Activated CD4-positive, alpha-beta T cell treated with anti-CD3 and anti-CD28 coated beads, Interleukin-2, amount 10 ng/mL, durations not matched to agents 24 days and 14 days (primary cell): ENCODE measurements at places on chromosomes 7 and 10. TPM values are rescaled to one million over a fixed set of nuclear protein-coding genes. Genes with fewer than 3 reads are reported as not detected.
A peak's percentile ranks its signal among the peaks of the same experiment; 100 is the strongest.

Gene PTPRN2
- 0.31 and 0.33 TPM in 2 replicates for total RNA-seq

Gene TSPAN13
- 0.91 and 1.1 TPM in 2 replicates for total RNA-seq

Gene FGF8
- 0.35 TPM in 1 of 2 replicates, not detected in the other for total RNA-seq

Gene TRIP6
- total RNA-seq: 42.7 and 47.6 TPM in 2 replicates

Gene TAS2R4
- total RNA-seq: 1.0 TPM in 2 replicates

Gene FRA10AC1
- 22.5 and 22.8 TPM in 2 replicates for total RNA-seq

Gene GRM8
- total RNA-seq: not detected in 2 replicates

Gene TSPAN12
- total RNA-seq: not detected in 2 replicates

DNA sequence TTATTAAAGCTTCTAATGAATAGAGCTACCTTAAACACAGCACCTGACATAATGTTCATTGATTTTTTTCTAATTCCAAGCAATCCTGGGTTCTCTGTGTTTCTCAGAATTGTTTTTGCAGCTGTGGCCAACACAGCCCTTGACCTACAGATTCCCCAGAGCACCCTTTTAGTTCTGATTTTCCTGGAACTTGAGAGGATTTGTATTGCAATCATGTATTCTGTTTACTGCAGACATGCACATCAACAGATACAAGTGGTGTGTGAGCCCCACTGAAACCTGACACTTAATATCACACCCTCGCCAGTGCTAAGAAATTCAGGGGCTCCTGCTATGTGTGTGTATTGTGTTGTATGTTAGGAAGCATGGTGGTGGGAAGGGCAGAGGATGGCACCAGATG, 344.2 kb upstream of the POM121L12 start:
- no peak overlapping the region for H3K27ac ChIP-seq
- H3K36me3 ChIP-seq: no peaks in the 10 kb centered on the region
- H3K4me1 ChIP-seq: no peaks in the 10 kb centered on the region
- no peaks in the 10 kb centered on the region for H3K27me3 ChIP-seq

DNA sequence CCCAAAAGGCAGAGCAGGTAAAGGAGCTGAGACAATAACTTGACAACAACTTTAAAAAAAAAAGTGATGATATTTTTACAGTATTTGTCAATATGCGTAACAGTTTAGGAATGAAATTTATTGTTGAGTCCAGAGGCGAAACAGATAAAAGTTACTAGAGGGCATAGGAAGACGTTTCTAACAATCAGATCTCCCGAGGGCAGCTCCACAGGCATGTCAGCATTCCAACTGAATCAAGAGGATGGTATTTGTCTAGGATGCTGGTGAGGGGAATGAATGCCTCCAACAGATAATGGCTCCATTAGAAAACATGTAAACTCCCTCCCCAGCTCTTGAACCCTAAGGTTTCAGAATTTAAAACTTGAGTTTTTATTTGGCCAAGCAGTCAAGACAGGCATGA, 733.9 kb upstream of the SORCS1 start:
- no peak overlapping the region for H3K27ac ChIP-seq
- DNase-seq: no peak
- H3K36me3 ChIP-seq: no peaks in the 10 kb centered on the region

DNA sequence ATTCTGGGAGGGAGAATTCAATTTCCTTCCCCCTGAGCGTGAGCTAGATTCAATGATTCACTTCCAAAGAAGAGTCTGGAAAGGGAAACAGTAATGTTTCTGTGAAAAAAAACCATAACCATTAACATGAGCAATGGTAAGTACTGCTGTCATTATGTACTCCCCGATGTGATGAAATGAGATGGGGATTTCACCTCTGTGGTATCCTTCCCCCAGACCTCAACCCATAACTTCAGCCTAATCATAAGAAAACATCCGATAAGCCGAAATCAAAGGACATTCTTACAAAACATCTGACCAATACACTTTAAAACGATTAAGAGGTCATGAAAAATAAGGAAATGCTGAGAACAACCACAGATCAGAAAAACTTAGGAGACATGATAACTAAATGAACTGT, 27.2 kb downstream of the EZH2 start:
- peak overlapping the region; percentile 79 for H3K27ac ChIP-seq
- H3K4me1 ChIP-seq: peaks cover 40% of the 10 kb centered on the region
- peak overlapping the region; percentile 32 for H3K4me3 ChIP-seq
- H3K27me3 ChIP-seq: no peaks in the 10 kb centered on the region
- DNase-seq: no peak

- no peaks in the 10 kb centered on the region for H3K36me3 ChIP-seq
- no peaks in the 10 kb centered on the region for H3K4me1 ChIP-seq
- DNase-seq: no peak
- no peak overlapping the region for H3K4me3 ChIP-seq
- H3K27me3 ChIP-seq: peaks cover 5% of the 10 kb centered on the region
These were observed 121.0 kb downstream of the GNAI1 start for GRCh38 chr7:80255656-80256055.

GRCh38 chr7:98241674-98242241, 10.3 kb downstream of the TECPR1 start:
- no peak overlapping the region for H3K4me3 ChIP-seq
- no peaks in the 10 kb centered on the region for H3K4me1 ChIP-seq
- peaks cover 38% of the 10 kb centered on the region for H3K36me3 ChIP-seq
- no peaks in the 10 kb centered on the region for H3K27me3 ChIP-seq

DNA sequence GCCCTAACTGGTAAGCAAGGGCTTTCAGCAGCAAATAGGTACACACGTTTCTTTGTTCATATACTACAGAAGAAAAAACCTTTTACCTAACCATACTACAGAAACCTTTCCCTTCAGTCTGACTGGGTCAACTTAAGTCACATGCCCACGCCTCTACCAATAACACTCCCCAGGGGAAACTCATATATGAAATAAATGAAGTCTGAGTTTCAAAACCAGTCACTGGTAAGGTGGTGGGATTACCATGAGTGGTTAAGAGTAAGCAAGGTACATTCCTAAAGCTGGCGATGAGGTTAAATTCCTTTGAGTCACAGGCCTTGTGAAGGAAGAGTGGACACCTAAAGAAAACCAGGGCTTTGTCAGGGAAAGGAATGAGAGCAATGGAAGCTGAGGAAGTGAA, 21.4 kb upstream of the KIF20B start:
- DNase-seq: no peak
- no peaks in the 10 kb centered on the region for H3K4me1 ChIP-seq
- no peaks in the 10 kb centered on the region for H3K36me3 ChIP-seq

DNA sequence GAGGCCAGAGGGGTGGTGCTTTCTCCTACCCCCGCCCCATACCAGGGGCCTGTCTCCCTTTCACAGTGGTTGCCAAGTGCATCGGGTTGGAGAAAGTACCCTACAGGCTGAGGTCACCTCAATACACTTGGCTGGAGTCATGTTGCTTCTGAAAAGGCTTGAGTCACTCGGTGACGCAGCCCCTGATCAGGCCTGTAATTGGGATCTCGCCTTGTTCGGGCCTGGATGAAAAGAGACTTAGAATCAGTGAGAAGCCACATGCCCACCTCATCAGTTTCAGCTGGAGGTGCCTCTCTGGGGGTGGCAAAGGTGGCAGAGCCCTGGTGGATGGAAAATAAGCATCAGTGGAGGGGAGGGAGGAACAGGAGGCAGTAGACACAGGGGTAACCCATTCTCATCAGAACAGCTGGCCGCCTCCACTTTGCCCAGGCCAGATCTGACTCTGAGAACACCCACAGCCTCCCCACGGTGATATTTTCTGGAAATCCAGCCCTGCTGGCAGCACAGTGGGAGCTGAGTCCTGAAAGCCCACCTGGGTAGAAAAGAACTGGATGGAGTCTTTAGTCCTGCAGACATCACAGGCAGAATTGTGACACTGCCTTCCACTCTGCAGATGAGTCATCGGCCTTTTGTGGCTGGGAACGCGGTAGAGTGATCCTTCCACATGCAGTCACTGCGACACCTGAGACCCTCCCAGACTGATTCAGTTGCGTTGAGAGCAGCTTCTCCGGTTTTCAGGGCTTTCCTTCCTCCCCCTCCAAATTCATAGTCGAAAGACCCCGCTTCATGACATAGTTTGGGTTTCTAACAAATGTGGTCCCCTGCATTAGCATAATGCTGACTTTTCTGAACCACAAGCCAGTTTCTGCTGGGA, 108.0 kb downstream of the GRK5 start:
- H3K27me3 ChIP-seq: peaks cover 4% of the 10 kb centered on the region
- H3K4me3 ChIP-seq: peak overlapping the region; percentile 38
- peaks cover 56% of the 10 kb centered on the region for H3K4me1 ChIP-seq
- DNase-seq: peak; percentile 89
- H3K36me3 ChIP-seq: peaks cover 24% of the 10 kb centered on the region

DNA sequence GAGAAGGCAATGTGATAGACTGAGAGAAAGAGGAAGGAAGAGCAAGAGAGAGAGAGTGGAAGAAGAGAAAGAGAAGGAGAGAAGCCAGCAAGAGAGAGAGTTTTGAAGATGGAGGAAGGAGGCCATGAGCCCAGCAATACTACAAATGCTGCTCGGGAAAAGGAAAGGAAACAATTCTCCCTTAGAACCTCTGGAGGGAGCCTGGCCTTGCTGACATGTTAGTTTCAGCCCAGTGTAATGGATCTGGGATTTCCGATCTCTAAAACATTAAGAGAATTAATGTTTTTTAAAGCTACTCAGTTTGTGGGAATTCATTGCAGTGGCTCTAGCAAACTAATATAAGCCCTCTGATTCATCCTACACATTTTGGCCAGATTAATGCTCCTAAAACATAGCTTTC, 206.8 kb upstream of the MTPN start:
- H3K27ac ChIP-seq: no peak overlapping the region
- H3K4me1 ChIP-seq: no peaks in the 10 kb centered on the region
- DNase-seq: no peak
- H3K36me3 ChIP-seq: no peaks in the 10 kb centered on the region

GRCh38 chr10:126932516-126932915, 27.3 kb downstream of the DOCK1 start:
- no peak overlapping the region for H3K27ac ChIP-seq
- H3K4me1 ChIP-seq: no peaks in the 10 kb centered on the region
- H3K4me3 ChIP-seq: no peak overlapping the region
- no peaks in the 10 kb centered on the region for H3K36me3 ChIP-seq

DNA sequence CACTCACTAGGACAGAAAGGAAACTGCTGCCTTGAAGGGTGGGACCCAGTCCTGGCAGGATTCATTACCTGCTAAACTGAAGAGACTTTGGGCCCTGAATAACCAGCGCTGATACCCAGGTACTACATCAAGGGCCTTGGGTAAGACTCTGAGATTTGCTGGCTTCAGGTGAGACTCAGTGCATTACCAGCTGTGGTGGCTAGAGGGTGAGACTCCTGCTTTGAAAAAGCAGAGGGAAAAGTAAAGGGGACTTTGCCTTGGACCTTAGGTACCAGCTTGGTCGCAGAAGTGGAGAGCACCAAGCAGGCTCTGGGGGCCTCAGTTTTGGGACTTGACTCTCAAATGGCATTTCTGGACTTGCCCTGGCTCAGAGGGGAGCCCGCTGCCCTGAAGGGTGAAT, 673.3 kb downstream of the NXPH1 start:
- H3K27me3 ChIP-seq: no peaks in the 10 kb centered on the region
- no peak for DNase-seq
- no peak overlapping the region for H3K4me3 ChIP-seq
- no peak overlapping the region for H3K27ac ChIP-seq
- H3K4me1 ChIP-seq: no peaks in the 10 kb centered on the region

DNA sequence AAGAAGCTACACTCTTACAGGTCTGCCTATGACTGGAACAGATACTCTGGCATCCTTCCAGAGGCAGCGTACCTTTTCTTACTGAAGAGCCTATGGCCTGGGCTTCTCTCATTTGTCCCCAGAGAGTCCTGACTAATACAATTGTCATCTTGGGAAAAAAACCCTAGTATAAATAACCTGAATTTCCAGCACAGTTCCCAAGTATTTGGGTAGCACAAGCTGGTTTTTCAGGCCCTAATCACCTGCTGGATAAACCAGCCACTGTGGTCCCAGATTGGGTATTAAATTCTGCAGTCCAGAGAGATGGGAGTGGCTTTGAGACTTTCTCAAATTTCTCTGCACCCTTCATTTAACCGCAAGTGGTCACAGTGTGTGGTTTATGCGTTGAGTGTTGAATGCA, 186.8 kb upstream of the NEBL start:
- no peak overlapping the region for H3K27ac ChIP-seq
- H3K36me3 ChIP-seq: no peaks in the 10 kb centered on the region
- DNase-seq: no peak

- no peaks in the 10 kb centered on the region for H3K36me3 ChIP-seq
- H3K4me1 ChIP-seq: peaks cover 17% of the 10 kb centered on the region
- peak overlapping the region; percentile 68 for H3K4me3 ChIP-seq
These were observed 728 bp downstream of the PARD3 start for GRCh38 chr10:34814223-34814912.

GRCh38 chr10:73591935-73592699, 975 bp upstream of the USP54 start:
- H3K4me3 ChIP-seq: peak overlapping the region; percentile 72
- H3K27ac ChIP-seq: peak overlapping the region; percentile 62
- H3K4me1 ChIP-seq: peaks cover 19% of the 10 kb centered on the region
- H3K27me3 ChIP-seq: no peaks in the 10 kb centered on the region
- no peaks in the 10 kb centered on the region for H3K36me3 ChIP-seq

- no peaks in the 10 kb centered on the region for H3K4me1 ChIP-seq
- H3K36me3 ChIP-seq: no peaks in the 10 kb centered on the region
- no peaks in the 10 kb centered on the region for H3K27me3 ChIP-seq
- H3K4me3 ChIP-seq: no peak overlapping the region
- no peak overlapping the region for H3K27ac ChIP-seq
- DNase-seq: no peak
These were observed 326.0 kb downstream of the BICC1 start for GRCh38 chr10:58838561-58839208.

DNA sequence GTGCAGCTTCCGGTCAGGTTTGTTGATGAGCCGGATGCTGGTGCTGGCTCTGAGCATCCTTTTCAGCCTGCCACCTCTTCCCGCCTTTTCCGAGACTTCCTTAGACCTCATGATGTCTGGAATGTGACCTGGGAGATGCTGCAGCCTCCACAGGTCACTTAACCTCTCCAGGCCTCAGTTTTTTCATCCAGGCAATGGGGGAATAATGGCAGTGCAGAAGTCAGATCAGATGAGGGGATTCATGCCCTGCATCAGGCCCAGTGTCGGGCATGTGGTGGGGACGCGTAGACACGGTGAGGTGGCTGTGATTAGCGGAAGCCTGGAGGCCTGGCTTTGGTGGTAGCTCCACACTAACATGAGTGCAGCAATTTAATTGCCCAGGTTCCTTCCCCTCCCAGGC, 24.6 kb downstream of the PFKFB3 start:
- no peak for DNase-seq
- peaks cover 68% of the 10 kb centered on the region for H3K36me3 ChIP-seq
- peak overlapping the region; percentile 13 for H3K27ac ChIP-seq
- H3K4me3 ChIP-seq: no peak overlapping the region

- no peak for DNase-seq
- H3K36me3 ChIP-seq: no peaks in the 10 kb centered on the region
- no peaks in the 10 kb centered on the region for H3K4me1 ChIP-seq
These were observed 33.5 kb upstream of the AUTS2 start for GRCh38 chr7:69564454-69565417.
